HCT116 (cell line): ENCODE measurements at places on chromosomes 2 and 18. TPM values are rescaled to one million over a fixed set of nuclear protein-coding genes. Genes with fewer than 3 reads are reported as not detected.
A peak's percentile ranks its signal among the peaks of the same experiment; 100 is the strongest.

DNA sequence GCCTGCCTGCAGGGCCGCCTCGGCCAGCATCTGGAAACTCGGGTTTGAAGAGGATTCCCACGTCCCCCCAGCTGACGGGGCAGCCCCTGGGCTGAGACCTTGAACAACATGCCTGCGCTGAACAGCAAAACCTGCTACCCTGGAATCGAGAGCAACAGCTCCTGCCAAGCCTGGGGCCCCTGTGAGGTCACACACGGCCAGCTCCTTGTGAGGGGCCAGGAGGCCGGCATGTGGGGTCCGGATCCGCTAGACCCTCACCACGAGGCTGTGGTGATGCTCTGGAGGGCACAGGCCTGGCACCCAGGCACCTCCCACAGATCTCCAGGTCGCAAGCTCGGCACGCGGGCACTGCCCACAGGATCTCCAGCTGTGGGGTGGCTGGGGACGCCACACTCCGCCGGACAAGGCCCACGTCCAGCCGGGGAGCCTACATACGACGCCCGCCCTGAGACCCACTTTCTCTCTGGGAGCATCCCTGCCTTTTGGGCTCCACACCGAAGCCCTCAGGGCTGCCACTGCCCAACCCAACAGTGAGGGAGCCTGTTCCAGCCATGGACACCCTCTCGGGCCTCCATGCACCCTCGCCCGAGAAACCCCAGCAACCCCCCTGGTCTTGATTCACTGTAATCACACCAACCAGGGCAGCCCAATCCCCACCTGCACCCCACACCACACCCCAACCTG is 34.1 kb downstream of the SLC66A2 start:
- no peaks in the 10 kb centered on the region for H3K27me3 ChIP-seq
- no peak overlapping the region for H3K27ac ChIP-seq
- no peak overlapping the region for H3K4me3 ChIP-seq

DNA sequence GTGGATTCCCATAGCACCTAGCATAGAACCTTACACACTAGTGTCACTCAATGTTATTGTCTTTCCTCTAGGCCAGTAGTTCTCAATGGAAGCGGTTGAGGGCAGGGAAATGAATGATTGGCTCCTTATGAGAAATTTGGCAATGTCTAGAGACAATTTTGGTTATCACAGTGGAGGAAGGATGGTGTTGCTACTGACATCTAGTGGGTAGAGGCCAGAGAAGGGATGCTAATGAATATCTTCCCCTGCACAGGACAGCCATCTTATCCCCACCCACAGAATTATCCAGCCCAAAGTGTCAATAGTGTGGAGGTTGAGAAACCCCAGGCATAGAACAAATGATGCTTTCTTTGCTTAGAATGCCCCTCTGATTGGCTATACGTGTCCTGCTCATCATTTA is 15.8 kb downstream of the C18orf63 start:
- H3K27ac ChIP-seq = no peak overlapping the region
- no peaks in the 10 kb centered on the region for H3K36me3 ChIP-seq
- DNase-seq = peak; percentile 18
- no peaks in the 10 kb centered on the region for H3K27me3 ChIP-seq
- H3K4me3 ChIP-seq = no peak overlapping the region

Gene UBE2F
- 32.8 TPM for total RNA-seq

DNA sequence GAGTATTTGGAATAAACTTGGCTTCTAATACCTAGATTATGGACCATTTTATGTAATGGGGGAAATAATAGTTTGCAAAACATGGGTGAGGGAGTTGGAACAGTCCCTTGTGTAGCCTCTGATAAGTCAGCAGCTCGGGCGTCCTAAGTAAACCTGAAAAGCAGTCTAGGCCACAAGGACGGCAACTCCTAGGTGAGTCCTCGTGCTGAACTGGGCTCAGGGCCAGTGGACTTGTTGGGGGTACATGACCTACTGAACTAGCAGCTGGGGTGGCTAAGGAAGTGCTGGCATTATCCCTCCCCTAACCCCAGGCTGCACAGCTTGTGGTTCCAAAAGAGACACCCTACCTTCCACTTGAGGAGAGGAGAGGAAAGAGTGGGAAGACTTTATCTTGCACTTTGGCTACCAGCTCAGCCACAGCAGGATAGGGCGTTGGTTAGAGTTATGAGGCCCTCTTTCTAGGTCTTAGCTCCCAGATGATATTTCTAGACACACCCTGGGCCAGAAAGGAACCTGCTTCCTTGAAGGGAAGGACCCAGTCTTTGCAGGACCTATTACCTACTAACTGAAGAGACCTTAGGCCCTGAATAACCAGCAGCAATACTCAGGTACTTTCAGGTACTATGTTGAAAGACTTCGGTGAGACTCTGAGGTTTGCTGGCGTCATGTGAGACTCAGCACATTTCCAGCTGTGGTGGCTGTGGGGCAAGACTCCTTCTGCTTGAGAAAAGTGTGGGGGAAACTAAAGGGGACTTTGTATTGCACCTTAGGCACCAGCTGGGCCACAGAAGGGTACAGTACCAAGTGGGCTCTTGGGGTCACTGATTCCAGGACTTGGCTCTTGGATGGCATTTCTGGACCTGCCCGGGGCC is 71.0 kb downstream of the AQP4 start:
- no peak for DNase-seq
- no peaks in the 10 kb centered on the region for H3K36me3 ChIP-seq
- no peak overlapping the region for H3K27ac ChIP-seq

- H3K27me3 ChIP-seq = no peaks in the 10 kb centered on the region
- no peak overlapping the region for H3K27ac ChIP-seq
- DNase-seq = no peak
These were observed 2.5 kb upstream of the ICOS start for GRCh38 chr2:203934041-203934492.

DNA sequence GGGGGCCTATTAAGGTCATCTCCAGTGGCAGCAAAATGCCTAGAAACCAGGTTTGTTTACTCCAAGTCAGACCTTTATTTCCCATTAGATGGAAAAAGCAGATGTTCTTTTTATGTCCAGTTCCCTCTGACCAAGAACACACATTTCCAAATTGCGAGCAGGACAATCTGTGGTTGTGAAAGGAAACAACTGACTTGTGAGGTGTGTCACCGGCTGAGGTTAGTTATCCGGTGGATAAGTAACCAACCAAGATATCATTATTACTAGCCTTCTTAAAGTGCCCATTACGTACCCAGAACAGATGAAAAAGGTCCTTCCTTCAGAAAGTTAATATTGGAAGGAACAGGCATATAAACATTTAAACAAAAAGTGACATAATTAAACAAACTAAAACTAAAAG is 112.9 kb downstream of the THADA start:
- DNase-seq = no peak
- no peaks in the 10 kb centered on the region for H3K4me1 ChIP-seq
- H3K27me3 ChIP-seq = no peaks in the 10 kb centered on the region
- no peak overlapping the region for H3K4me3 ChIP-seq
- H3K36me3 ChIP-seq = no peaks in the 10 kb centered on the region

Gene AMMECR1L
- 19.1 TPM for total RNA-seq

GRCh38 chr2:219423652-219424377 is 5.6 kb downstream of the DES start:
- H3K4me3 ChIP-seq = no peak overlapping the region
- H3K27me3 ChIP-seq = no peaks in the 10 kb centered on the region
- DNase-seq = no peak
- no peaks in the 10 kb centered on the region for H3K4me1 ChIP-seq

DNA sequence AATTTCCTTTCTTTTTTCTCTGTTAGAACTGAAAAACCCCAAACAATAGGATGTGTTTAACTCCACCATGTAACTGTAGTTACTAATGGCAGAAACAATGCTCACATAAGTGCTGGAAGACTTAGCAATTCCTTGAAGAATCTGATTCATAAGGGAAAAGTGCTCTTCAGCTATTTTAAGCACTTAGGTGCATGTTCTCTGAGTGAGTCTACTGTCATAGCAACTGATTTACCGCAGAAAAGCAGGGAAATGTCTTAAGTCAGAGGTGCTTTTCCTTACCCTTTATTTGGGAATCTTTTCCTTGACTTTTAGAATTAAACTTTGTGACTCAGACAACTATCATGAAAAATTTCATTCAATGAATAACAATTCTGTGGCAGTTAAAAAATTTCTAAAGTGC is 65.4 kb upstream of the NABP1 start:
- no peak overlapping the region for H3K4me3 ChIP-seq
- no peaks in the 10 kb centered on the region for H3K36me3 ChIP-seq
- no peaks in the 10 kb centered on the region for H3K27me3 ChIP-seq
- H3K4me1 ChIP-seq = no peaks in the 10 kb centered on the region

- no peaks in the 10 kb centered on the region for H3K27me3 ChIP-seq
- H3K27ac ChIP-seq = no peak overlapping the region
- H3K36me3 ChIP-seq = no peaks in the 10 kb centered on the region
- H3K4me1 ChIP-seq = peaks cover 3% of the 10 kb centered on the region; the same call in 1 of the 2 replicates
- no peak for DNase-seq
These were observed 287.0 kb downstream of the SP3 start for GRCh38 chr2:173678186-173678585.

DNA sequence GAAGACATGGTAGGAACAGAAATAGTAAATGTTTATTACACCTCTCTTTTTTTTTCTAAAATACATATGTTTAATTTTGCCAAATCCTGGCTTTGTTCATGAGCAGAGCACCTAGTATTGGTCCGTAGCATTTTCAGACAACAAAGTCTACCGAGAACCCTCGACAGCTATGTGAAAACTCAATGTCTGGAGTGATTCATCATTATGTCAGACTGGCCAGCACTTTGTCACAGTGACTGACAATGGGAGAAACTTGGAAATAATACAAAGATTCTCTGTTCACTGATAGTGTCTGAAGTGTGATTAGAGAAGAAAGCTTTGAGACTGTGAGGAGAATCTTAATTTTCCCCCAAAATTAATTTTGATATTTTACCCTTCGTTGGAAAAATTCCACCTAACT is 143.0 kb downstream of the HNMT start:
- no peak overlapping the region for H3K27ac ChIP-seq
- H3K4me1 ChIP-seq = no peaks in the 10 kb centered on the region
- DNase-seq = no peak
- H3K36me3 ChIP-seq = no peaks in the 10 kb centered on the region
- no peak overlapping the region for H3K4me3 ChIP-seq

GRCh38 chr18:43961722-43962121 is 684.4 kb upstream of the SYT4 start:
- no peaks in the 10 kb centered on the region for H3K4me1 ChIP-seq
- H3K27me3 ChIP-seq = no peaks in the 10 kb centered on the region
- H3K4me3 ChIP-seq = no peak overlapping the region
- H3K36me3 ChIP-seq = no peaks in the 10 kb centered on the region
- H3K27ac ChIP-seq = no peak overlapping the region
- DNase-seq = no peak

Gene TCF23
- not detected for total RNA-seq
